Activated CD8-positive, alpha-beta memory T cell treated with anti-CD3 and anti-CD28 coated beads, Interleukin-2, amount 10 ng/mL, durations not matched to agents 7 days and 5 days (primary cell): ENCODE measurements at places on chromosomes 3 and 15.

GRCh38 chr15:31340047-31340446 lies 13.4 kb downstream of the KLF13 start:
- H3K4me3 ChIP-seq: no peak overlapping the region
- no peaks in the 10 kb centered on the region for H3K27me3 ChIP-seq
- peaks cover 10% of the 10 kb centered on the region for H3K36me3 ChIP-seq
- H3K27ac ChIP-seq: peak overlapping the region; percentile 97
- DNase-seq: no peak

GRCh38 chr15:80171787-80172186 lies 19.0 kb downstream of the FAH start:
- peaks cover 22% of the 10 kb centered on the region for H3K36me3 ChIP-seq
- H3K27ac ChIP-seq: no peak overlapping the region
- no peak overlapping the region for H3K4me3 ChIP-seq
- H3K27me3 ChIP-seq: no peaks in the 10 kb centered on the region
- no peak for DNase-seq

DNA sequence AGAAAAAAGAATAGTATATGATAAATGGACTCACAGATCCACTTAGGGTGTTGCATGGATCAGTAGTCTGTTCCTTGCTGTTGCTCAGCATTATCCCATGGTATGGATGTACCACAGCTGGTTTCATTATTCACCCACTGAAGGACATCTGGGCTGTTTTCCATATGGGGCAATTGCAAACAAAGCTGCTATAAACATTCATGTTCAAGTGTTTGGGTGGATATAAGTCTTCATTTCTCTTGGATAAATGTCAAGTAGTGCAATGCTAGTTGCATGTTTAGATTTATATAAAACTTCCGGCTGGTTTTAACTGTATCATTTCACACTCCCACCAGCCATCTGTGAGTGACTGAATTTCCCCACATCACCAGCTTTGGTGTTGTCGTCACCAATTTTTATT lies 137.7 kb downstream of the ASB7 start:
- H3K27ac ChIP-seq: no peak overlapping the region
- H3K4me1 ChIP-seq: no peaks in the 10 kb centered on the region
- H3K4me3 ChIP-seq: no peak overlapping the region
- no peaks in the 10 kb centered on the region for H3K36me3 ChIP-seq

DNA sequence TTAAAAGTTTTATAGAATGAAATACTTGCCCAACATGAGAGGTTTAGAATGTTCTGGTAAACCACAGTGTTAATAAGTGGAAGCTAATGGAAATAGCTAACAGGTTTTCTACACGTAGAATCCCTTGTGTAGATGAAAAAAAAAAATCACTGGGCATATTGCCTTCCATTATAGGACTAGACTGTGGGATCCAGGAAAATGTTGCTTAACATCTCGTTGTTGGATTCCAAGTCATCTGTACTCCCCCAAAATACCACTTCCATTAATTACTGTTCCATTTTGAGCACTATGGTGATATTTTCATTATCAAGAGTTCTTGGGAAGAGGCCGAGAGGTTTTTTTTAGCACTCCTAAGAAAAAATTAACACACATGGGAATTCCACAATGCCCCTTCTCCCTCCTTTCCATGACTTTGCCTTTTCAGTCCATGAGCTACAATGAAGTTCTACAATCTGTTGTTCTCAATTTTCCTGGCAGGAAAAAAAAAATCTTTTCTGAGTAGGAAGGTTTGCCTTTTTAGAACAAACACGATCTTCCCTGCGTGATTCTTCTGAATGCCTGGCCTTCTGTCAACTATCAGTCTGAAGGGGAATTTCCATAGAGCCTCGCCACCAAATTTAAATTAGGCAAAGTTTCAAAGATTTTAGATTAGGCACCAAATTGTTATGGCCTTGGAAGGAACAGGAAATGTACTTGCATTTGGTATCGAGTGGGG lies 74.4 kb upstream of the CTDSPL start:
- peaks cover 8% of the 10 kb centered on the region for H3K4me1 ChIP-seq
- no peak for DNase-seq
- no peak overlapping the region for H3K27ac ChIP-seq
- no peak overlapping the region for H3K4me3 ChIP-seq
- H3K27me3 ChIP-seq: peaks cover 24% of the 10 kb centered on the region

DNA sequence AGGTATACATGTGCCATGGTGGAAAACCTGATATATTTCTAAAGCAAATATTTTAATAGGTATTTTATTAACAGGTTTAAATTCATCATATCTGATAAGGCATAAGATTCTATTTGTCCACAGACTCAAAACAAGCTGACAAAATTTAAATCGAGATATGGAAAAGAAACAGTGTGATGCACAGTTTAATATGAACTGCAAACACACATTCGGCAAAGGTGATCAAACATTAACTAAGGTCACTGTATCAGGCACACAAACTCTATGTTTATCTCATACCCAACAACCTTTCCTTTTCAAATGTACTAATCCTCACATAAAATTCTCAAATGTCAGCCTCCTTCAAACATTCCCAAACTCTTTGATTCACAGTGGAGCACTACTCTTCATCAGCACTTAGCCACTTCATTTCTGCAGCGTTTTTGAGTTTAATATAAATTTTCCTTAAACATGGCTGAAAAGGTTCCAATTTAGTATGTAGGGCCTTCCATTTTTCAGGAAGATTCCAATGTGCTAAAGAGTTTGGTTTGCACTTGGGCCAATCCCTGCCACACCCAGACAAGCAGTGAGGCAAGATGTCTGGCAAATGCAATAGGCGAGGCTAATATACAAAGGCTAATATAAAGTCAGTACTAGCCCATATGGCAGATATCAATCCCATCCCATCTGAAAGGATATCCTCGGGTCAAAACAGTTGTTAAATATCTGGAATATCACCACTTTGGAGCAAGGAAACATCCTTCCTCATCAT lies 84.6 kb downstream of the GBE1 start:
- peaks cover 3% of the 10 kb centered on the region for H3K36me3 ChIP-seq
- H3K27me3 ChIP-seq: no peaks in the 10 kb centered on the region
- H3K4me1 ChIP-seq: no peaks in the 10 kb centered on the region
- no peak for DNase-seq
